ENCODE measurements at places on chromosomes 13 and 19.

DNA sequence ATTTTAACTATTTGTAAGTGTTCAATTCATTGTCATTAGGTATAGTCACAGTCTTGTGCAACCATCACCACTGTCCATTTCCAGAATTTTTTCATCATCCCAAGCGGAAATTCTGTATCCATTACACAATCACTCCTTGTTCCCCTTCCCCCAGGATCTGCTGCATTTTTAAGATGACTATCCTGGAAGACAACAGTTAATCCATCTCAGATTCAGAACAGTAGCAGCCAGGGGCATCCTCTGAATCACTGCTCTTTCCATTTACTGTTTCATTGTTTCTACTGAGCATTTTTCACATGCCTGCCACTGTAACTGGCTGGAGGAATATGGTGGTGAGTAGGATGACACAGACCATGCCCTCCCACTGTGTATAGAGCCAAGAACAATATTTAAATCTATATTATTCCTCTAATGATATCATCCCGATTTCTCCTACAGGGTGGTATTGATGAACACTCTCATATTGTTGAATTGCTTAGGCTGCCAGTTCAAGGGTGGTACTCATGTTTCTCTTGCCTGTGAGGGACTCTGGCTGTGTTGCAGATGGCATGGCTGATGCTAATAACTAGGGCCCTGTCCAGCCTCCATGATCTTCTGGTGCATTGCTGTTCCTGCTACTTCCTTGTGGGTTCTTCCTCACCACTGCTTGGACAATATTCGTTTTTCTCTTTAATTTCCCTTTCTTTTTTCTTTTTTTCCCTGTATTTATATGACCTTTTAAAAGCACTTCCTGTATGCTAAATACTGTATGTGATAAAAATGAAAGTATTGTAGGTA lies 59.0 kb downstream of the WDFY2 start:
- no peak for DNase-seq

DNA sequence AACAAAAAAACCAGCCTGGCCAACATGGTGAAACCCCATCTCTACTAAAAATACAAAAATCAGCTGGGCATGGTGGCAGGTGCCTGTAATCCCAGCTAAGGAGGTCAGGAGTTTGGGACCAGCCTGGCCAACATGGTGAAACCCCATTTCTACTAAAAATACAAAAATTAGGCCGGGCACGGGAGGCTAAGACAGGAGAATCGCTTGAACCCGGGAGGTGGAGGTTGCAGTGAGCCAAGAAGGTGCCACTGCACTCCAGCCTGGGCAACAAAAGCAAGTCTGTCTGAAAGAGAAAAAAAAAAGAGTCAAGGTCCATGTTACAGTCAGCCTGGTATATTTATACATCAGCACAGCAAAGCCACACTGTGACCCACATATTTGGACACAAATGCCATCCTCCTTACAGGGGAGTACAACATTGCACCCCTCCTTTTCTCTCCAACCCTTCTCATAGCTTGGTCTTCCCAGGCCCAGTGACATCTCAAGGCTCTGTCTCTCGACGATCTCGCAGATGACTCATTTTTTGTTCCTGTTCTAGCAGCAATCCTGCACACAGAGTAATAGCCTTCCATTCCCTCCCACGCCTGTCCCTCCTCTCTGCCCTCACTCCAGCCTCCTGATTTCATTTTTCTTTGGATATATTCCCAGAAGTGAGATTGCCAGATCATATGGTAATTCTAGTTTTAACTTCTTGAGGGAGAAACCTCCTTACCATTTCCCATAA lies 21.0 kb upstream of the DPP9 start:
- DNase-seq: no peak

GRCh38 chr13:109971006-109971405 lies 184.6 kb upstream of the IRS2 start:
- DNase-seq: no peak

GRCh38 chr13:111049791-111050538 lies 65.1 kb upstream of the ARHGEF7 start:
- DNase-seq: no peak

DNA sequence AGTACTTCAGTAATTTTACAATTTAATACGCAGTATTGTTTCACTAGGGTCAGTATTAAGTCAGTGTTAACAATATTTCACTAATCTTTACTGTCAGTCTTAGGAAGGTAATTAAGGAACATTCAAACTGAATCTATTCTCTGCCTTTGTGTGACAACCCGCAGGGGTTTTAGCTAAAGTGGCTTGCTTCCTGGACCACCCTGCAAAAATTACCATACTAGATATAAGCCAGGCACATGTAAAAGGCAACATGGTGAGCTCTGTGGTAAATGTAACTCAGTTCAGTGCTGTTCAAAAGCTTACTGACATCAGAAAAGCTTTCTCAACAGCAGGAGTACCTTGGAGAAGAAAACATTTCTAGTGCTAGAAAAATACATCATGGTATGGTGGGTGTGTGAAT lies 116.7 kb downstream of the FREM2 start:
- no peak for DNase-seq

- DNase-seq: no peak
These were observed 75.4 kb upstream of the GPR183 start for GRCh38 chr13:99382428-99383133.

GRCh38 chr13:98476106-98476505 lies 100.8 kb downstream of the STK24 start:
- DNase-seq: no peak
